ENCODE measurements at places on chromosomes 2 and 18. TPM values are rescaled to one million over a fixed set of nuclear protein-coding genes. Genes with fewer than 3 reads are reported as not detected.

Gene POU3F3
- total RNA-seq: not detected

Gene TMEM237
- 15.7 TPM for total RNA-seq

Gene FARSB
- total RNA-seq: 44.1 TPM

Gene CREB1
- total RNA-seq: 30.7 TPM

Gene FOXI3
- not detected for total RNA-seq

Measured in A549 treated with RU486 at 1 μM for 4 hours (cell line).